Activated naive CD4-positive, alpha-beta T cell (primary cell): ENCODE measurements at places on chromosomes 12 and 14.

DNA sequence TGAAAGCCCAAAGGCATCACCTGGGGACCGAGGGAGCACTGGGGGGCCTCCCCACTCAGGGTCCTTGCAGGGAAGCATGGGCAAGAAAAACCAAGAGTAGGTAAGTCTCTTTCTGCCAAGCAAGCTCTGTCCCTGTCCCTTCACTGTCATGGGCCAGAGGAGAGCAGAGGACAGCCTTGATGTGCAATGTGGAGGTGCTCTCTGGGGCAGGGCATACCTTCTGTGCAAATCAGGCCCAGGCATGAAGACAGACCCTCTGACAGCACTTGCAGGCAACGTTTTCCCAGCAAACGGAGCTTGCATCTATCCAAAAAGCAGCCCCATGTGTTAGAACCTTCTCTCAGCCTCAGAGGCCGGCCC lies 192.5 kb upstream of the PWP1 start:
- no peak for DNase-seq

DNA sequence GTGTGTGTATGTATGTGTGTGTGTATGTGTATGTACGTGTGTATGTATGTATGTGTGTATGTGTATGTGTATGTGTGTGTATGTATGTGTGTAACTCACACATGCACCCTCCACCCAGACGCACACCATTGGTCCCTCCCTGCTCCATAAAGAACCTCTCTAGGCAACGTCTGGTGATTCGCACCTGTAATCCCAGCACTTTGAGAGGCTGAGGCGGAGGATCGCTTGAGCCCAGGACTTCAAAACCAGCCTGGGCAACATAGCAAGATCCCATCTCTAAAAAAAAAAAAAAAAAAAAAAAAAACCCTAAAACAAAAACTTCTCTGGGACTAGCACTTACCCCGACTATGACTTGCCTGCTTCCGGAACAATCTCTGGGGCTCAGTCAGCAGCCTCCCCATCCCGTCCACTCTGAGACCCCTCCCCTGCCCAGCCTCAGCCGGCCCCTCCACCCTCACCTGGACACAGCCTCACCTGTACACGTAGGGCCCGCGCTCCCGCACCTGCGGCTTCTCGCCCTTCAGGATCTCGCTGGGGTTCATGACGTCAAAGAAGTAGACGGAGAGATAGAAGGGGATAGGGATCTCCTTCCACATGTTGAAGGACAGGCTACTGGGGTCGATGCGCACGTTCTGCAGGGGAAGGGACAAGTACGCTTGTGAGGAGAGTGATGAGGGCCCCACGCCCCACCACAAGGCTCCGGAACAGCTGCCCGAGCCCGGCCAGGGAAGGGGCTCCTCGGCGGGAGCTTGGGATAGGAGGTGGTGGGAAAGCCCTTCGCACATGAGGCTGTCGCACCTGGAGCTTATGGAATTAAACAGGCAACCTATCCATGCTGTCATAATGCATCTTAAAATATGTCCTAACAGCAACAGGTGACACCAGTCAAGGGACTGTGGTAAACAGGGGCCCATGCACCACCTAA lies 46.3 kb downstream of the SCARB1 start:
- DNase-seq, result no peak

DNA sequence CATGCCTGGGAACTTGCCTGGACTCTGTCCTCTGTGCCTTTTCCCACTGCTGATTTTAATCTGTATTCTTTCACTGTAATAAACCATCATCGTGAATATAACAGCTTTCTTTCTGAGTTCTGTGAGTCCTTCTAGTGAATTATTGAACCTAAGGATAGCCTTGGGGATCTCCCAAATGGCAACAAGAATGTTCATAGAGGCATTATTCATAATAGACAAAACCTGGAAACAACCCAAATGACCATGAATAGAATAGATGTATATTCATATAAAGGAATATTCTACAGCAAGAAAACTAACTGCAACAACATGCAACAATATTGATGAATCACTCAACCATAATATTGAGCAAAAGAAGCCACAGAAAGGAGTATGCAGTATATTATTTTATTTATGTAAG lies 44.7 kb upstream of the CEP83 start:
- no peak for DNase-seq

- DNase-seq, result no peak
Observed at GRCh38 chr14:59347915-59348314, 117.3 kb downstream of the GPR135 start.

GRCh38 chr12:98002887-98003493 lies 512.4 kb upstream of the TMPO start:
- DNase-seq, result no peak

GRCh38 chr12:62396750-62397149 lies 69.9 kb upstream of the MON2 start:
- no peak for DNase-seq

DNA sequence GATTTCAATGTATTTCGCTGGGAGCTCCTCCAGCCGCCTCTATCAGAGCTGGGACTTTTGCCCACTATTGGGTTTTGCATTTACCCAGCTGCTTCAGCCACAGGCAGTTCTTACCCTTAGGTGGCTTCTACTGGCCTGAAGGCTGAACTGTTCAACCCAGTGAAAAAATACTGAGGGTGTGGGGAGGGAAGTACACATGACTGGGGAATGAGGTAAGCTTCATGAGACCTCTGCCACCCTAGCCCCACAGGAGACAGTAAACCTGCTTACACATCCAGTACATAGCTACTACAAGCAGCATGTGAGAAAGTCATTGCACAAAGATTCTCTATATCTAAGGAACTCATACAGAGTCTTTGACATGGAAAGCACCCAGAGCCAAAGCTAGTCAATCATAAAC lies 411.1 kb downstream of the SYT1 start:
- DNase-seq, result no peak
